Fibroblast of skin of right biceps (primary cell): ENCODE measurements at places on chromosomes 5 and 9.

- DNase-seq, result no peak
These were observed 22.6 kb upstream of the LNPEP start for GRCh38 chr5:96913233-96913632.

DNA sequence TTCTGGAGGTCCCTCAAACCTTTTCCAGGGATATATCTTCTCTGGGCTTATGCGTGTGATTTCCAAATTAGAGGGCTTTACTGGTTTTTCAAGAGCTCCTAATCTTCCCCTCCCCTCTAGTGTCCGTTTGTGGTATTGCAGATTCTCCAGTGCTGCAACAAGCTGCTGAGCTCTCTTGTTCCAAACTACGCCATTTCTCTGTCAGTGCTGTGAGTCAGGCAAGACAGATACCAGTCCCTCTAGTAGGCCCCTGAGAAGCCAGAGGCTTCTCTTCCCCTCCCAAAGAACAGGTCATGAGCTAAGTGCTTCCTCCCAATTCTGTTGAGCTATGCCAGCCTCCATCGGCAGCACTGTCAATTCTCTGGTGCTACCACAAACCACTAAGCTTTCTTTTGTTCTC, 149.5 kb downstream of the FANCC start:
- DNase-seq, result peak; percentile 89

DNA sequence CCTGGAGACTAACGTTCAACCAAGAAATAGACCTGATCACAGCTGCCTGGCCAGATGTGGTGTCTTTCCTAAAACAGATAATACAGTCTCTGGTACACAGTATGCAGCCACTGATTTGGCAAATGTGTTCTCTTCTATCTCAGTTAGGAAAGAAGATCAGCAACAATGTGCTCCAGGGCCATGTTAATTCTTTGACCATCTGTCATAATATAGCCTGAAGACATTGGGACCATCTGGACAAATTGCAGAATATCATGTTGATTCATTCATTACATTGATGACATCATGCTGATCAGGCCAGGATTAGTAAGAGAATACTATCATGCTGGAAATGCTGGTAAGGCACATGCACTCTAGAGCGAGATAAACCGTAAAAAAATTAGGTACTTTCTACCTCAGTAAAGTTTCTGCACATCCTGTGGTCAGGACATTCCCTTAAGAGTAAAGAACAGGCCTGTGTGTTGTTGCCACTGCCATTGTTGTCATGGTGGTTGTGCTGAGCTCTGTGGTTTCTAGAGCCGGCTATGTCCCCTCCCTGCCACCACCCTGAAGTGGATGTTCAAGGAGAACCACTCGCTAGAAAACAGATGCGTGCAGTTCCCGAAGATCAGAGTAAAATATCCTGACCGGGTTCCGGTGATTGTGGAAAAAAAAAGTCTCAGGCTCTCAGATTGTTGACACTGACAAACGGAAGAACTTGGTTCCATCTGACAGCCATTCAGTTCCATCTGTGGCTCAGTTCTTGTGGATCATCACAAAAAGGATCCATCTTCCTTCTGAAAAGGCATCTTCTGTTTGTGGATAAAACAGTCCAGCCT, 6.4 kb upstream of the JMY start:
- peak; percentile 64 for DNase-seq

DNA sequence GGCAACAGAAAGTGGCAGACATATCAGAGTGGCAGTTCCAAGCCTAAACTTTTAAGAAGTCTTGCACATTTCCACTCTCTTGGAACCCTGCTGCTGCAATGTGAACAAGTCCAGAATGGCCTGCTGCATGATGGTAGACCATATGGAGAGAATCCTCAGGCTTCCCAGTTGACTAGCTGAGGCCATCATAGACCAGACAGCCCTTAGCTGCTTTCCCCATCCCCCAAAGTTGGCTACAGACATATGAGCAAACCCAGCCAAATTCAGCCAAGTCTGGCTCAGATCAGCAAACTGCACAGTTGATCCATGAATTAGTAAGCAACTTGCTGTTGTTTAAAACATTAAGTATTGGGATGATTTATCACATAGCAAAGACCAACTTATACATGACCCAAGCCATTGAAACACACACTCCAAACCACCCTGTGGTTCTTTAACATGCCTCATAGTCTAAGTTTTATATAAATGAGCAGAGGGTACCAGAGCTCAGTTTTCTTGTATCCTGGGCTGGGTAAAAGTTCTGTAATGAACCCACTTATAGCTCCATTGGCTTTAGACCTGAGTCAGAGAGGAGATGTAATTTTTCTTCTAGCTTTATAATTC, 19.9 kb downstream of the PPP3R2 start:
- no peak for DNase-seq

- DNase-seq, result no peak
These were observed 87.2 kb downstream of the ARHGAP26 start for GRCh38 chr5:142857405-142857804.

DNA sequence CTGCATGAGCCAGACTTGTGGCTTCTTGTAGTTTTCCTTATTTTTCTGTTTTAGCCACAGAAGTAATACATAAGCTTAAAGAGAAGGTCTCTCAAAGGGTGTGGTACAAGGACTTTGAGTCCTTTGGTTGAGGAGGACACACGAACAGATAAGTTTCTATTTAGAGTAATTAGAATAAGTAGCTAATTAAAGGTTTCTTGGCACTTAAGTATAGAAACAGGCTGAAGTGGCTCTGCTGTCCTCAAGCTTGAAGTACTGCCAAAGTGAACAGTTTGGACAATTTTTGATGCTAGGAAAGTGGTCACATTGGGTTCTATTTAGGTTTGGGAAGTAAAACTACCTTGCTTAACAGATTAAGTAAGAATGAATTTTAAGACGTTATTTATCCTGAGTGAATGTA, 278.3 kb upstream of the MPDZ start:
- no peak for DNase-seq

- no peak for DNase-seq
These were observed 6.7 kb downstream of the PTCH1 start for GRCh38 chr9:95509851-95510708.

GRCh38 chr5:36217567-36217966, 24.2 kb downstream of the NADK2 start:
- no peak for DNase-seq

- DNase-seq, result no peak
These were observed 386.8 kb upstream of the PTPRD start for GRCh38 chr9:10999646-11000045.

- DNase-seq, result no peak
These were observed 232.8 kb downstream of the MAN2A1 start for GRCh38 chr5:109922381-109922995.

DNA sequence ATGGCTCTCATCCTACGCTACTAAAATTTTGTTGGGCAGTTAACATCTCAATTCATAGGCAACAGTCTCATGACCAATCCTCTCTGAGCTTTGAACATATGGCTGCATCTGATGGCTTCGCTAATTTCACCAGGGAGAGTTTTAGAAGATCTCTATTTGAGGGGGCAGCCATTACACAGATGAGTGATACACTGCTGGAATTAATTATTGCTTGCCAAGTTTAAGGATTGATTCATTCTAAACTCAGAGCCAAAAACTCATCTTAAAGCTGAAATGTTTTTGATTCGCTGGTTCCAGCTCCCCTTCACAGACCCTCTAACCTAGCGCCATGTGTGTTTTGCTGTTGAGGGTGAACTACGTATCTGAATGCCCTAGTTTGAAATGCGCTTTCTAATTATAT, 519.9 kb upstream of the WWC1 start:
- DNase-seq, result peak; percentile 85

- DNase-seq, result no peak
These were observed 382.4 kb downstream of the TMEM38B start for GRCh38 chr9:106076711-106077110.

DNA sequence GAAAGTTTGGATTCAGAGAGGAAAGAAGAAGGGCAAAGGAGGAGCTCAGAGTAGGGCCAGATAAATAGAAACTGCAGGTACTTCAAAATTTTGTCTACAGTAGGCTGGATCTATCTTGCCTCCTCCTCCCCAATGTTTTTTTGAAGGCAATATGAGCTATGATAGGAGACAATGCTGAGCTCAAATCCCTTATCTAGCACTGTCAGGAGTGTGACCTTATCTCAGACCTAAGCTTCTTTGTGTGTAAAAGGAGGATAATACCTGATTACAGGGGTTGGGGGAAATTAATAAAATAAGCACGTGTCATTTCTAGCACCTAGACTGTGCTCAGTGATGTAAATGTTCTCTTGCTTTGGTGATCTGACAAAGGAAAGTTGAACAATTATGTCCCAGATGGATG, 137.8 kb upstream of the CD180 start:
- DNase-seq, result no peak

DNA sequence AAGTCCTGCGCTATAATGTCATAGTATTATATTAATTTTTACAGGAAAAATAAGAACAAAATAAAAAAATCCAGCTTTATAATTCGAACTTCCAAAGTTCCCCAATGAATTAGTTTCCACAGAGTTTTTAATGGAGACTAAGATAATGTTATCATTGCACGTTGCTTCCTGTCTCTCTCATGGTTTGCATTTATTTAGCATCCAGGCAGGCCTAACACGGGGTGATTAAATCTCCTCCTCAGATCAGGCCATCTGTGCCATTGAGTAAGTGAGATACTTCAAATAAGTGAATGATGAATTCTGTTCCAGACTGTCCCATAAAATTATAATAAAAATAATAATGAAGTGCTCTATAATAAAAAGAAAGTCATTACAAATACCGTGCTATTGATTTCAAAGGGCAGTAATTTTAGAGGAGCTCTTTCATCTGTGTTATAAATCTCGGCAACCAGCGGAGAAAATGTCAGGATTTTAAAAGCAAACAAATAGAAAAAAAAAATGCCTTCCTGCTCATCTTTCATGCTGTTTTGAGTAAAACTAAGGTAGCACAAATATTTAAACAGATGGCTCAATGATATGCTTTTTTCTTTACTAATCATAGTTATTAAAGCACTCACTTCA, 570.6 kb upstream of the ZNF608 start:
- DNase-seq, result no peak

GRCh38 chr5:72507907-72508238, 663 bp upstream of the ZNF366 start:
- DNase-seq, result peak; percentile 47

DNA sequence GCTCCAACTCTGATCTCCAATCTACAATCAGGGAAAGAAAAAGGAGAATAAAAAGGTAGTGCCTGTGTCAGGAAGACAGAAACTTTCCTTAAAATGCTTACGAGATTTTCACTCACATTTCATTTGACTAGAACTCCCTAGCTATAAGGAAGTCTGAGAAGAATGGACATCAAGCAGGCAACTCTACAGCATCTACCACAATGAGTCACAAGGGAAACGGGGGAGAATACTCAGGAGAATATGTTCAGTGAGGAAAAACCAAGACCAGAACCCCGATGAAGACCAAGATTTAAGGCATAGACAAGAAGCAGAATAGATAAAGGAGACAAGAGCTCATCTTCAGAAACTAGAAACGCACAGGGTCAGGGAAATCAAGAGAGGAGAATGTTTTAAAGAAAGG, 9.0 kb upstream of the SETD9 start:
- DNase-seq, result peak; percentile 54

GRCh38 chr9:93254061-93254481, 70.1 kb downstream of the WNK2 start:
- no peak for DNase-seq

GRCh38 chr5:127762412-127762811, 59.2 kb downstream of the CCDC192 start:
- no peak for DNase-seq

DNA sequence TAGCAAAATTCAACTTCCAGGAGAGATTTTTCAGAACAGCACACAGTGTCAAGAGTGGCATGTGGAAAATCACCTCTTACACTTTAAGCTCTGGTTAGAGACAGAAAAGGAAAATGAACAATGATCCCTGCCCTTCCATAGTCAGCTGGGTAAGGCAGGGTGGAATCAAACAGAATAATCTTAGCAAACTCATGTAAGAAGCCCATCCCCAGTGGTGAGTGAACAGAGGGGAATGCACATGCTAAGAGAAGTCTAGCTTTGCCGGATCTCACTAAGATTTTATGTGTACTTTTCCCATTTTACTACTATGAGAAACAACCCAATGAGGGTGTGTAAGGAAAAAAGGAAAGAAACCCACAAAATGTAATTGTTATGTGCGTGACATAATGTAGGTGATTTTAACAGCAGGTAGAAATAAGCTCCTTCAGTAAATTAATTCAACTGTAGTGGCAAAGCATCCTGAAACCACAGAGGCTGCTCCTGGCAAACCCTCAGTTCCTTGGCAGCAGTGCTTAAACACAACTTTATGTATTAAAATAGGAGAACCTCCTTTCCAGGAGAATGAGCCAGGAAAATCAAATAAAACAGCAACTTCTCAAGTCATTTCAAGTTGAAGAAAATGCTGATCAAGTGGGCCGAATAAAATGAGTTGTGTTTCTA, 366.0 kb upstream of the TRPC7 start:
- peak; percentile 31 for DNase-seq

- no peak for DNase-seq
These were observed 67.0 kb downstream of the ARHGAP26 start for GRCh38 chr5:142837081-142837725.

DNA sequence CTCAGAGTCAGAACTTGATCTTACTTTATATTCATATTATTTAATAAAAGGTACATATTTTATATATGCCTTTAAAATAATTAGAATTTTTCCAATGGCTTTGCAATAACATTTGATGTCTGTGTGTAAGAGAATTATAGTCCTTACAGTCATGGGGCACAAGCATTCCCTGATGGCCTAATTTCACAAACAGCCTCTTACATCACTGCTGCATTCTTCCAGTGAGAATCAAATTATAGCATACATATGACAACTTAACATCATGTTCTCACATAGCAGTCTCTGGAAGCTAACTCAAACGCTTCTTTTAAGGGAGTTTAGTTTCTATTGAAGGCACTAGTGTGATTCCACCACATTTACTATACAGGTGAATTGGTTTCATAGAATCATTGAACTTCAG, 15.3 kb upstream of the PRUNE2 start:
- DNase-seq, result no peak

GRCh38 chr5:18526792-18527405, 892.6 kb downstream of the TAF11L14 start:
- DNase-seq, result no peak

- DNase-seq, result no peak
These were observed 441.2 kb upstream of the CHD1 start for GRCh38 chr5:99369797-99370593.

- peak; percentile 52 for DNase-seq
These were observed 71.9 kb downstream of the MVB12B start for GRCh38 chr9:126398403-126399058.

DNA sequence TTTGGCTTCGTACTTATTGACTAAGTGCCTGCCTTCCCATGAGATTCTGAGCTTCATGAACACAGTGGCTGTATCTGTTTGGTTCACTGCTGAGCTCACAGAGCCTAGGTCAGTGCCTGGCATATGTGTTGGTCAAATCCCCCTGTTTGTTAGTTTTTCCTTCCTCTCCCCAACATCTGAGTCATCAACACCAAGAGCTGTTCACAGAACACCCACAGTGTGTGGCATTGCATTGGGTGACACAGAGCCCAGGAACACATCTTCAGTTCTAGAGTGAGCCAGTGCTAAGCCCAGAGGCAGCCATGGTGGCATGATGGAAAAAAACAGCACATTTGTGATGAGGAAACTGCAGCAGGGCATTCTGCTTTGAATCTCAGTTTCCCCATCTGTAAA, 294.6 kb downstream of the SEC61B start:
- peak; percentile 14 for DNase-seq

- DNase-seq, result no peak
These were observed 551.8 kb upstream of the ZNF608 start for GRCh38 chr5:125298258-125298657.

GRCh38 chr5:111134087-111134486, 41.9 kb downstream of the WDR36 start:
- DNase-seq, result peak; percentile 80
